ENCODE measurements at places on chromosomes 5 and 9.

GRCh38 chr9:28177142-28177541 lies 603.9 kb upstream of the C9orf72 start:
- DNase-seq: no peak

- no peak for DNase-seq
Measured at GRCh38 chr5:171984748-171985419, 21.6 kb downstream of the FBXW11 start.

GRCh38 chr9:126875756-126876510 lies 15.5 kb downstream of the ZBTB34 start:
- no peak for DNase-seq

DNA sequence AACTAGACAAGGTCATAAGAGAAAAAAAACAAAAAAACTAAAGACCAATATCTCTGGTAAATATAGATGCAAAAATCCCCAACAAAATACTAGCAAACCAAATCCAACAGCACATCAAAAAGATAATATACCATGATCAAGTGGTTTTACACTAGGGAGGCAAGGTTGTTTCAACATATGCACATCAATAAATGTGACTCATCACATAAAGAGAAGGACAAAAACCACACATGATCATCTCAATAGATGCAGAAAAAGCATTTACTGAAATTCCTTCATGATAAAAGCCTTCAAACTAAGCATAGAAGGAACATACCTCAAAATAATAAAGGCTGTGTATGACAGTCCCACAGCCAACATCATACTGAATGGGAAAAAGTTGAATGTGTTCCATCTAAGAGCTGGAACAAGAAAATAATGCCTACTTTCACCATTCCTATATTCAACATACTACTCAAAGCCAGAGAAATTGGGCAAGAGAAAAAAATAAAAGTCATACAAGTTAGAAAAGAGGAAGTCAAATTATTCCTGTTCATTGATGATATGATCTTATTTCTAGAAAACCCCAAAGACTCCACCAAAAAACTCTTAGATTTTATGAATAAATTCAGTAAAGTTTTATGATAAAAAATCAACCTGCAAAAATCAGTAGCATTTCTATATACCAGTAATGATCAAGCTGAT lies 72.2 kb upstream of the FAM169A start:
- DNase-seq: peak; percentile 26

DNA sequence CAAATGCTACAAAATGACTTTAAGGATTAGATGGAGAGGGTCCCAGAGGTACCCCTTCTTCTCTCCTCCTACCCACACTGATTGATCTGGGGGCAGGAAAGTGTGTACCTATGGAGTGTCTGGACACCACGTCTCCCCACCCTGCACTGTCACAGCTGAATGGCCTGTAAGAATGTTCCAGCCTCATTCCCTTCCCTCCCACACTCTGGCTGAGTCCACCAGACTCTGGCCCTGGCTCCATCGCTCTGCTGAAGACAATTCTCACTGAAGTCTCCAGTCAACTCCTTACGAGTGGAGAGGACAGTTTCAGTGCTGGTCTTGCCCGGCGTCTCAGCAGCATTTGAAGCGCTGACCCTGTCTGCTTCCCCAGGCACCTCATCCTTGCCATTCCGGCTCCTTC lies 105.8 kb downstream of the TTLL11 start:
- no peak for DNase-seq

DNA sequence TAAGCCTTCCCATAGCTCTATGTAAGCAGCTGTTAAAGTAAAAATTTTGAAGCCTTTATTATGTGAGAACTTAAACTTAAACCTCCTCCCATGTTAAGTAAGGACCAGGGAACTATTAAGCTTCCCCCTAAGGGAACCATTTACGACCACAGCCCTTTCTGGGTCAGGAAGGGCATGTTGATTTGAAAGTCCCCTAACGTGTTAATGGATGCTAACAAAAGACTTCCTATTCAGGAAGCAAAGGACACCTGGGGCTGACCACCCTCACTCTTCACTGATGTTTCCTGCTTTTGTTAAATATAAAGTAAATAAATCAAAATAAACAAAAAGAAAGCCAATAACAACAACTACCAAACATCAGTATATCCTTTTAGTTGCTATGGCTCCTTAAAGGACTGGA lies 170.6 kb upstream of the RFX3 start:
- DNase-seq: no peak

GRCh38 chr5:83363886-83364275 lies 107.7 kb upstream of the VCAN start:
- no peak for DNase-seq

GRCh38 chr5:13939638-13940037 lies 4.8 kb downstream of the DNAH5 start:
- DNase-seq: no peak

- no peak for DNase-seq
Measured at GRCh38 chr5:55226934-55227663, at the start of gene MCIDAS. Gene MCIDAS, minus strand, starts transcription at chr5:55227315. Its CDS starts 177 bp downstream, at chr5:55227138.

DNA sequence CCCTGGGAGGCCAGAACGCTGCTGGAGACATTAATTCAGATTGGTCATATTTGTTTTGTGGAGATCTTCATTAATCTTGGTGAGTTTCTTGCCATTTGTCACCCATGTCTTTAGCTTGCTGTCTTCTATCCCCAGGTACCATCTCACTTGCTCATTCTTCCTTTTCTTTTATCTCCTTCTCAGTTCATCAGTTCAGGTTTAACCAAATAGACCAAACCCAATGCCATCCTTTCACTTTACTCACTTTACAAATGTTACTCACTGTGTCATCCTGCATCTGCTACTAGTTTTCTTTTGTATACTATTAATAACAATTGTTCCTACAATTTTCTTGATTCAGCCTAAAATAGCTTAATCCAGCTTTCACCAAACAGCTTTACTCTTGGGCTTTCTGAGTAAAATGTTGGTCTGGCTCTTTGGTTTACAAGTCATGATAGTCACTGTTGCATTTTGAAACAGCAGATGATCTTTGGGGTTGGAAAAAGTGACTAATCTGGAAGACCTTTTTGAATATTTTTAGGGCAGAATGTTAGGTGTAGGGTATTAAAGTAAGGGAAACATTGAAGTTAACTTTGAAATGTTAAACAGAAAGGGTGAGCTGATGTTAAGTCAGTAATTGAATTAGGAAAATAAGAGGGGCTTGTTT lies 246.9 kb downstream of the ZSWIM6 start:
- DNase-seq: no peak

- no peak for DNase-seq
Measured at GRCh38 chr5:6490246-6490645, 41.6 kb downstream of the UBE2QL1 start.

GRCh38 chr5:36492984-36493654 lies 113.3 kb upstream of the SLC1A3 start:
- no peak for DNase-seq

GRCh38 chr5:124524552-124525232 lies 221.7 kb downstream of the ZNF608 start:
- no peak for DNase-seq
